GM20000 (cell line): ENCODE measurements at places on chromosomes 16 and 17.

DNA sequence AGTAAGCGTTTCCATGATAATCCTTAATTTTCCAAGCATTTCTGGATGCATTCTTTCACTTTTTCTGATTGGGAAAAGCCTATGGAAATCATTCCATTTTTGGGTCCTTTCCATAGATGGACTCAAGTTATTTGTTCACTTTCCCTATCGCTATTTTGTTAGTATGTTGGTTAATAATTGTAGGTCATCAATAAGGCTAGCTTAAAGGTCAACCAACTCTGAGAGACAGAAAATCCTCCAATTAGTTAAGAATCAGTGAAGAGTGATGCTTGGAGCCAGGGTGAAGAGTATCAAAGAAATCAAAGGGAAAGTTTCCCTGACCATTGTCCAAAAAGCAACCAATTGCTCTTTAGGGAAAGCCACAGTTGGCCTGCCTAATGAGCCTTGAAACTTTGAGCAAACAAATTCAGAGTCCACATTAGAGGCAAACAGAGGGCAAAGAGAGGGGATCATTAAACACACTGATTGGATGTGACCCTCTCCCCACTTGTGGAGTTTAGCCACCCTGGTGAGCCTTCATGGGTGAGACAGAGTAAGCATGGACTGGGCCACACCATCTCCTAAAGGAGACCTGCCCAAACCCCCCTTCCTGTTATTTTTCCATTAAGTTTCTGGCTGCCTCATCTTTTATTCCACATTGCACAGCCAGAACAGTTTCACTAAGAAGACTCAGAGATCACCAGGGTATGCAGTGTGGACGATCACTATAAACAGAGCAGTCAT lies 133.4 kb upstream of the DYNLRB2 start:
- no peak for DNase-seq

DNA sequence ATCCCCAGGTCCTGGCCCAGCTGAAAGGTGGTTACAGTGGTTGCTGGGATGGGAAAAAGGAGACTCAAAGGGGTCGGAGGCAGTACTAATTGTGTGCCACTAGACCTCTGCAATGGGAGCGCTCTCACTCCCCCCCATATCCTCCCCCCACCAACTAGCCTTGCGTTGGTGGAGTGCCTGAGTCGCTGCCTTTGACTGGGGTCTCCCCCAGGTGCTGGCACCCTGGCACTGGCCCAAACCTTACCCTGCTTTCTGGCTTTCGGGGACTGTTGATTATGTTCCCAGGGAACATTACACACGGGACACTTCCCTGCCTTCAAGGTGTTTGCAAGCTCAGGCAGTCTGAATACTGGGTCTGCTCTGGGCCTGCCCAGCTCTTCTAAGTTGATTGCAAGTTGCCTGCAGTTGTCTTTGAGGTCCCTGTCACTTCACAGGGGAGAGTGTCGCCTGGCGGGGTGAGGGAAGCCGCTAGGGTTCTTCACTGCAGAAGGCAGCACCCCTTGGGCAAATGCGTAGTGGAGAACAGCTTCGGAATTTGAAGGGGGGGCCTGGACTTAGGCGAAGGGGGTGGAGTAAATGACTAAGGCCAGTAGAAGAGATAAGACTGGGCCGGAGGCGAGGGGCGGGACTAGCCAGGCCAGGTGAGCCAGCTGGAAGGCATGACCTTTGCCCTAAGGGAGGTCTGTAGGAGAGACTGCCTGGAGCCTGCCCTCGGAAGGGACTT lies 98.0 kb downstream of the RAB11FIP4 start:
- no peak for DNase-seq

- no peak for DNase-seq
Observed at GRCh38 chr17:70332356-70333210, 163.3 kb downstream of the KCNJ2 start.

DNA sequence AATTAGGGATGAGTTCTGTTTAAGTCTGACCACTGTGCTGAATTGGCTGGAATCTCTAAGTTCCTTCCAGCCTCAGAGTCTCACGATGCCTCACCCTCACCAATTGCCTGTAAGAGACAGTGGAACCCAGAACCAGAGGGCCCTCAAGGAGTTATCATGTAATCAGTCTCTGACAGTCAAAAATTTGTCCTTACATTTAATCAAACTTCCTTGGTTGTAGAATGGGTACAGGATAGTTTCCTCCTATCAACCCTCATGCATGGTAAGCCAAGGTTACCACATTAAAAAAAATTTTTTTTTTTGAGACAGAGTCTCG lies 83.2 kb downstream of the CDK5R1 start:
- DNase-seq: no peak

DNA sequence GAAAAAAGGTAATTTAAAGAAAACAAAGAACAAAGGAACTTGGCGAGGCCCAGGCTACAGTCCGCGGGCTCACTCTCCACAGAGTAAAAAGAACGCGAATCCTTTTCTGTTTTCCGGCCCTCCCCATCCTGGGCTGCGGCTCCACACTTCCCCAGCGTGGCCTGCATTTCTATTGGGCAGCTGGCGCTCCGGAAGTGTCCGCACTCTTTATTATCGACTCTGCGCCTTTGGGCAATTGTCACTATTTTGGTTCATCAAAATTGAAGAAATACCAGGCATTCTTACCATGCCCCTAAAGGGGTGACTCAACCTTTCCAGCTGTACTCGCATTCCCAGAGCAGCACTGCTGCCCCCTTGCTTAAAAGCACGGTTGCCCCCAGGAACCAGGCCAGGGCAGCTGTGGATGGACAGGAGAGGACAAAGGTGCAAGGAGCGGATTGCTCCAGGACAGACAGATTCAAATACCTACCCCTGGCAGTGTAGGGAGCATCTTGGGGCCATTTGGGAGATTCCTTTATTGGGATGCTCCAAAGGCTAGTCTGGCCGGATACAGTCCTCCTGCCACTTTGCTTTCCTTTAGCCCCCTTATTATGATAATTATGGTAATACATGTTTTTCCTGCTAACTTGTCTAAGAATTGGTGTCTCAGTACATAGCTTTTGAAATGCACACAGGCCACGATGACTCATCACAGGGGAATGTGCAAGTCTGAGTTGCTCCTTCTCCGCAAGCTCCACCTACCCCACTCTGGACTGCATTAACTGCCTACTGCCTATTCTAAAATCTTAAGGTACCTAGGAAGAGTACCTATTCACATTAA lies 985 bp upstream of the SLFN12 start:
- peak; percentile 33 for DNase-seq

DNA sequence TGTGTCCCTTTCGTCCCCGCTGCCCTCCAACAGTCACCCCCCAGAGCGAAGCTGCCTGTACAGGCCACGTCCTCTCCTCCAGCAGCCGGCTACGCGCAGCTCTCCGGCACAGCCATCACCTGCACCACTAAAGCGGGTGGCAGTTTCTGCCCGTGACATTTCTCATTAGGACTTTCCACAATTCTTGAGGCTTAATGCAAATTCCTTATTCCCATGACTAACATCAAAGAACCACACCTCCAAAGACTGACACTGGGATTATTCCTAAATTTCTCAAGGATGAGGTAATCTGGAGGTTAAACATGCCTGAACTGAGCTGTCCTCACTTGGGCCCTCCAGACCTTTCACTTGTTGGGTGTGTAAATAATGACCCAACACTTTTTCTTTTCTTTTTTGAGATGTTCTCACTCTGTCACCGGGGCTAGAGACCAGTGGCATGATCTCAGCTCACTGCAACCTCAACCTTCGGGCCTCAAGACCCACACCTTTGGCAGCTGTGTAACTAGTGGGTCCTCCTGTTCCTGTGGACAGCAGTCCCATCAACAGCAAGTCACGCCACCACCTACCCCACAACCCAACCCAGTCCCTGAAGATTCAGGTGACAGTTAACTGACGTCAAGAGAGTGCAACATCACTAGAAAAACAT lies 11.7 kb downstream of the ANKRD11 start:
- DNase-seq: no peak

GRCh38 chr16:4272114-4272956 lies 488 bp downstream of the TFAP4 start:
- DNase-seq: peak; percentile 80

DNA sequence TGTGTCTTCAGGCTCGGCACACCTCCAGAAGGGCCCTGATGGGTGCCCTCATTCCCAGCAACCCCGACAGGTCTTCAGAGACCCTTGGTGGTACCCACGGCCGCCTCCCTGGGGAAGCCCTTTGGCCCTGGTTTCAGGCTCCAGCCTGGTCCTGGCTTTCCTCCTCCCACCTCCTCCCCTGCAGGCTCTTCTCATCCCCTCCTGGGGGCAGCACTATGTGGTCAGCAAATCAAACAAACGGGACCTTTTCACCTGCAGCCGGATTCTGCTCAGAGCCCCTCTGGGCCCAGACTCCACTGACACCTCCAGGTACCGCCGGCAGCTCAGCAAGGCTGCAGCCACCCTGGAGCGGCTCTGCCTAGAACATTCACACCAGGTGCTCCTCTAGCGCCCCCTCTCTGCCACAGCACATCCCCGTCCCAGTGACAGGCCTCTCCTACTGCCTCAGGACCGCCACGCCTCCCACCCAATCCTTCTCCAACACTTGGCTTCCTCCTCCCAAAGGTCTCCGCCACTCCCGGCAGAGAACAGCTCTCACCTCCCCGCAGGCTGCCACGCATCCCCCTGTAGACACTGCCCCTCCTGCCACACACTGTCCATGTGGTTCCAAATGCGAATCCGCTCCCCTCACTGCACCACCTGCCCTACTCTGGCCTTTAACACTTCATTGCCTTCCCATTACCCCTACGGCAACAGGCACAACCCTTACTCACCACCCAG lies 12.0 kb downstream of the CORO7 start:
- DNase-seq: no peak

- DNase-seq: no peak
Observed at GRCh38 chr16:29664091-29664921, 1.3 kb downstream of the SPN start.

DNA sequence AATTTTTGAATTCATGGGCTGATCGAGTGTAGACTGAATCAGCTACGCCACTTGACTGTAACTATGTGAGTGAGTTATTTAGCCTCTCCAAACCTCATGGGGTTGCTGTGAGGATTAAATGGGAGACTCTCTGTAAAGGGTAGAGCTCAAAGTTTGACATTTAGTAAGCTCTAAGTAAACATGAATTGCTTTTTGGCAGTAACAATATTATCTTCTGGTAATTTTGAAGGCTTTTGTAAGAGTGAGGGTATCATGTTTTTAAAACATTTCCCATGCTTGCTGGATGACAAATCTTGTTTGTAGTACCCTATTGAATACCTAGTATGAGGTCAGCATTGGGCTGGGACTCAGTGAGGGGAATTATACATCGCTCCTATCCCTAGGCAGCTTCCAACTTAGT lies 35.3 kb downstream of the MRTFB start:
- DNase-seq: no peak

DNA sequence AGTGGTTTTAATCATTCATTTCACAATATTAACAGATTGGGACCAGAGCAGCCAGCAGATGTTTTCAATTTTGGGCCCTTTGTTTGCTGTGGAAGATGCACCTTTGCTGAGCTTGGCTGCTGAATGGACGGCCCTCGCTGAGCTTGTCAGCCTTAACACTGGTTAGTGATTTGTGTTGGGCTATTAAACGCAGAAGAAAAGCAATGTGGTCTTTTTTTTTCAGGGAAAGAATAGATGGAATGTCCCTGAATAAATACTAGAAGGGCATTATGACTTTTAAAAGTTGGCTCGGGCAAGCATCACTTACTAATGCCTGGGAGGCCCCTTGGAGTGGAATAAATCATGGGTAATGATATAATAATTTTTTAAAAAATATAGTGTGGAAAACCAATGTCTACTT lies 297.0 kb downstream of the MAP2K6 start:
- DNase-seq: no peak

DNA sequence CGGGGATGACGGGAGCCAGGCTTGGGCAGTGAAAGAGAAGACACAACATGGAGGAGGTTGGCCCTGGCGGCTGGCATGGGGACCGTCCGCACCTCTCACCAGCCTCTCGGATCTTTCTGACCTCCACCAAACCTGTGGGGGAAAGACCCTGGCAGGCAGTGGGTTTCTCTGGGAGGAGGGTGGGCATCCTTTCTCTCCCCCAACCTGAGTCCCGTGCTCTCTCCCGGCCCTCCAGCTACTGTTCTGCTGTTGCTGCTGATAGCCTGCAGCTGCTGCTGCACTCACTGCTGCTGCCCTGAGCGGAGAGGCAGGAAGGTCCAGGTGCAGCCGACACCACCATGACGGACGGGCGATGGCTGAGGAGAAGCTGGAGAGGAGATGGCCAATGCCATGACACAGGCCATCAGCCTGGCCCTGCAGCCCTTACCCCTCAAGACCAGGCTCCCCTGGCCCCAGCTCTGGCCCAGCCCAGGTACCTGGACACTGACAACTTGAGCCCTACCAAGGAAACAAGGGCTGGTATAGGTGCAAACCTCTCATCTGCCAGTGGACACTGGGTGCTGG lies 7.4 kb downstream of the SMIM5 start:
- no peak for DNase-seq

GRCh38 chr16:86730086-86730485 lies 151.7 kb downstream of the FOXL1 start:
- DNase-seq: no peak

- DNase-seq: no peak
Observed at GRCh38 chr16:68900009-68900408, 56.7 kb downstream of the TANGO6 start.

DNA sequence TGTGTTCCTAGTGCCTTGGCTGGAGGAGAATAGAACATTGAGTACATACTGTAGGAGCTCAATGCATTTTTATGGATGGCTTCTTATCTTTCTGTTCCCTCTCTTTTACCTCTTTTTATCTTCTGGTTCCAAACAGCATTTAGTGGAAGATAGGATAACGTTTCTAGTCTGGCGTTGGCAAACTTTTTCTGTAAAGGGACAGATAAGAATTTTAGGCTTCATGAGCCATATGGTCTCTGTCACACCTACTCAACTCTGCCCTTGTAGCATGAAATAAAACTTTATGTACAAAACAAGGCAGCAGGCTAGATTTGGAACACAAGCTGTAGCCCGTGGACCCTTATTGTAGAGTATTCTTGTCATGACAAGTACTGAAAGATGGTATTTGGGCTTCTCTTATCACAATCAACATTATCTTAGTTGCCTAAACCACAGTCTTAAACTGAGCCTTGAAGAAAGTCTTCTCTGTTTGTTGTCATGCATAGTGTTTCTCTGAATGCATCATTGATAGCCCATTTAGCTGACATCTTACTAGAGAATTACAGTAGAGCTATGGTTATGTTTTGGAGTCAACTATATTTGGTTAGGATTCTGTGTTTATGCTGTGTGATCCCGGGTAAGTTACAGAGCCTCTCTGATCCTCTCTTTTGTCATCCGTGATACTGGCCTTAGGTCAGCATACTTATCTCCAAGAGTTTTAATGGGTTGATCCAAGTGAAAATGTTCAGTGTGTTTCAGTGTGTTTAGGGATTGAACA lies 80.2 kb downstream of the HS3ST4 start:
- no peak for DNase-seq

DNA sequence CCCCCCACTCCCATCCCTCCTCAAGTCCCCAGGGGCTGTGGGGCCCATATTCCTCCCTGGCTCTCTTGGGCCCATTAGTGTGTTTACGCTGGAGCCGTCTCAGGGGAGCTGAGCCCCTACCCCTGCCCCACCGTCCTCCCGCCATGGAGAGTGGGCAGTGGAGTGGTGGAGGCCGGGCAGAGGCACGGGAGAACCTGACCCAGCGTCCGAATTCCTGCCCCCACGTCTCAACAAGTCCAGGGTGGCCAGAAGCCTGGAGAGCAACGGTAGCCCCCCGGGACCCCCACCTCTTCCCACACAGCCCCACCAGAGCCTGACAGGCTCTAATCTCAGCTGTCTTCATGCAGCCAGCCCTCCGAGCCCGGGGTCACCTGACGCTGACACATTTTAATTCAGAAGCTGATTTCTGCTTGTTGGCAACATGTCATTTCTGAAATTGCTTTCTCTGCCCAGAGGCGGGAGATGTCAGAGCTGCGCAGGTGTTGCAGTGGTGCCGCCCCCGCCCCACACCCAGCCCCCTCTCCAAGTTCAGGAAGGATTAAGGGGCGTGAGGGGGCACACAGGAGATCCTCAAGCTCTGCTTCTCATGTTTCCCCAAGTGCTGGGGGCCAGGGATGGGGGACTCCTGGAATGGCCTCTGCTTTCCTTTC lies 32.6 kb downstream of the WNT9B start:
- no peak for DNase-seq
